Forelimb muscle (tissue), 1 donor: ENCODE measurements at places on chromosomes 3 and 15.
A peak's percentile ranks its signal among the peaks of the same experiment; 100 is the strongest.

GRCh38 chr3:155763870-155764463 lies 19.1 kb upstream of the PLCH1 start:
- no peak for DNase-seq

DNA sequence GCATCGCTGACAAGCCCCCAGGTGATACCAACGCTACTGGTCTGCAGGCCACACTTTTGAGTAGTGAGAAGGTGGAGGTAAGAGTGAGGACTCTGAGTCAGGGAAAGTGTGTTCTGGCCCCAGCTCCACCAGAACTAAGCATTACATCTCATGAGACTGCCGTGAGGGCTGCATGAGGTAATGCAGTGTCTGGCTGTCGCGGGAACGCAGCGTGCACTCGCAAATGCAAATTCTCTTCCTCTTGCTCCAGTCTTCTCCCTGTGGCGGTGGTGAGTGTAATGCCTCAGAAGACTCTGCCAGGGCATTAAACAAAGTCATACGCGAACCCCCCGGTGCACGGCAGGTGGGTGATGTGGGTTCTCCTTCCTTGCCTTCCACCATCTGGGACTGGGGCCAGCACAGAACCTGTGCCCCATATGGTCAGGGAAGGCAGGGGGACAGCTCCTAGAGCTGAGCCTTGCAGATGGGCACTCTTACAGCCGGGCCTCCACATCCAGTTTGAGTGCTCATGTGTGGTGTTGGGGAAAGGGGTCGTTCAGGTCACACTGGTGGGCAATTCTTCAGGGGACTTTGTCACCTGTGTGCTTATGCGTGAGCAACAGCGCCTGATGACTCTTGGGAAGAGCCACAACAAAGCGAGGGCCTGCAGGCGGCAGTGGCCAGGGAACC lies 175.8 kb downstream of the XXYLT1 start:
- no peak for DNase-seq

DNA sequence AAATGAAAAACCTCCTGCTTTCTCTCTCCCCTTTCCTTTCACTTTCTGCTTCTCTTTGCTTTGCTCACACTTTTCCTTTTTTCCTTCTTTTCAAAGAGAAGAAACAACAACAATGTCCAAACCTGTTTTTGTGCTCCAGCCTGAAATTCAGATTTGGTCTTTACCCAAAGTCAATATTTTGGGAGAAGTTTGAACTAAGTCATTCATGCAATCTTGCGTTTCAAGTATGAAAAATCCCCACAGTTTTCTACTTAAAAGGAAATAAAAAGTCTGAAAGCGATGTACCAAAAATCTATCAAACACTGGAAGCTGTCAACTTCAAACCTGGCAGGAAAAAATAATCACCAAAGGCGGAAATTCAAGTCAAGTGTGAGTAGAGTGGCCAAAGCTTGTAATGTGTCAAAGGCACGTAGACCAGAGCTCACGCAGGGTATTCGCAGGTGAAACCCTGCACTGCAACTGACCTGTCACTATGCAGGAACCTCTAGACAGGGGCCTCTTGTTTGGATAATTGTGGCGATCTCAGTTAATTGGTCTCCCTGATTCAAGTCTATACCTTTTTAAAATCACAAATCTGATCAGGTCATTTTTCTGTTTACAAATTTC lies 118.8 kb upstream of the GALNT15 start:
- no peak for DNase-seq

DNA sequence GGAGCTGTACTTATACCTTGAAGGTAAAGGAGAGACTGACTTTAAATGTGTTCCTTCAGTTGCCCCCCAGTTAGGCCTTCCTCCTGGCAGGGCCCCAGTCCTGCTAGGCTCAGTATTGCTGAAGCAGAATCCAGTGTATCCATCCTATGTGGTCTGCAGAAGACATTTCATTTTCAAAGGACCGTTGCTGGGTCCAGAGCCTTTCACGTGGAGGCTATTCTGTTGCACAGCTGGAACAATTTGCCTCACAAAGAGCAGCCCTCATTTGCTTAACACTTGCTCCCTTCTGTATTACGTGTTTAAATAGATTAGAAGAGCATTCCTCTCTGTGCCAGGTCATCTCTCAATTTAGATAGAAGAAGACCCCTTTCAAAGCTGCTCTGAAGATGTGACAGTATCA lies 78.9 kb upstream of the CFAP20DC start:
- no peak for DNase-seq

- DNase-seq, result no peak
Measured at GRCh38 chr3:194906229-194906629, 220.5 kb downstream of the FAM43A start.

DNA sequence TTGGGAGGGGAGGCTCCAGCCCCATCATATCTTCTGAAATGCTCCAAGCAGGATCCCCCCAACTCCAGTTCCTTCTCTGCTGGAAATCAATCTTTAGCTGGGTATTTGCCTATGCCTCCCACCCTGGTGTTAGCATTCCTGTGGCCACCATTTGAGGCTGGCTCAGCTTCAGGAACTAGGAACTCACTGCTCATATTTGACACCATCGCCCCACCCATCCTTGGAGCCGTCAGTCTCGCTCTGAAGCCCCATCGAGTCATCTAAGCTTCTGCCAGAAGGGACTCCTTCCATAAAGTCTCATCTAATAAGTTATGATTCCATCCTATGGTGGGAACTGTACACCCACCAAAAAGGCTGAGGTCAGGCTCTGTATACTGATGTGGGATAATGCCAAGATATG lies 26.4 kb downstream of the PRKCD start:
- no peak for DNase-seq

DNA sequence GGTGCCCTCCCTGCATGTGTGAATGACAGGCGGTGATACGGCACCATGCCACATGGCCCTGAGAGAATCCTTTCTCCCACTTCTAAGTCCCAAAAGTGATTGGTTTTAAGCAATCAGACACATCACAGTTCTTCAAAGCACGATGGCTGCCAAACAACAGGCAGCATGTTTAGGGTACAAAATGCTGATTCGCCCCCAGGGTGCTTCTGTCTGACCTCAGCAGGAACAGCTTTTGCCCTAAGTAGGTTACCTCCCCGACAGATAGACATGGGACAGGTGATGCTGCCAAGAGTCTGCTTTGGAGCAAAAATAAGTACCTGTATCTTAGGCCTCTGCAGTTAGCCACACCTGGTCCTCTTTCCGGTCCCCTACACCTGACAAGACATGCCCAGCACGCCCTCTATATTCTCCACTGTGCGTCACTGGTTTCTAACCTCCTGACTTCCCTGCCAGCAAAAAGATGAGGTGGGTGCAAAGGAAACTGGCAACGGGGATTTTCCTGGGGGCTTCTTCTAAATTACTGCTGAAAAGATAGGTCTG lies 549.8 kb downstream of the FOXP1 start:
- DNase-seq, result no peak

DNA sequence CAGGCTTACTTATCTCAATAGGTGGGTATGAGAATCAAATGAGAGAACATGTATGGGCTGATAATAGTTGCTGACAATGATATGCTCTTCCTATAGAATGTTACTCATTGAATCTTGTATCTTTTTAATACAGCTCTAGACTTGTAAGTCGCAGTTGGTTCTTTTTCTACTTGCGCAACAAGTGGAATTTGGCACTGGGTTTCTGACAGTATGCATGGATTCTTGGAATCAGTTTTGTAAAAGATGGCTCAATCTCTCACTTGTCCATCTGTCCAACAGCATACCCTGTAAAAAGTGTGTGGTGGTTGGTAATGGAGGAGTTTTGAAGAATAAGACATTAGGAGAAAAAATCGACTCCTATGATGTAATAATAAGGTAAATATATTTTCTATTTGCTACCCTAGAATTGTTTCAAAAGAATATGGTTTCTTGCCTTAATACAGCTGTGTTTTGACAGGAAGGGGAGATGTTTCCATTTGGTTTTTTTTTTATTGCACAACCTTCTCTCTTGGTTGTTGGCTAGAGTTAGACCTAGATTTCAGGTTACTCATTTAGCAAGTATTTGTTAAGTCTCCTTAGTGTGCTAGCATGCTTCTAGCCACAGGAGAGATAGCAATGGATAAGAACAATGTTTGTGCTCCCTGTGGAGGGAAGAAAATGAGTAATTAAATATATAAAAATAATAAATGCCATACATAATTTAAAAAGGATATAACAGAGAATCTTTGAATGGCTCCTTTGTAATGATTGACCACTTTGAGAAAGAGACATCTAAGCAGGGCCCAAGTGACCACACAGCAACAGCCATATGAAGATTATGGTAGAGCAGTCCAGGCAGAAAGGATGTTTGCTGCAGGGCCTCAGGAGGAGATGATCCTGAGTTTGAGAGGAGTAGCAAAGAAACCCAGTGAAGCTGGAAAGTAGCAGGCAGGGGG lies 21.8 kb downstream of the ST3GAL6 start:
- no peak for DNase-seq

DNA sequence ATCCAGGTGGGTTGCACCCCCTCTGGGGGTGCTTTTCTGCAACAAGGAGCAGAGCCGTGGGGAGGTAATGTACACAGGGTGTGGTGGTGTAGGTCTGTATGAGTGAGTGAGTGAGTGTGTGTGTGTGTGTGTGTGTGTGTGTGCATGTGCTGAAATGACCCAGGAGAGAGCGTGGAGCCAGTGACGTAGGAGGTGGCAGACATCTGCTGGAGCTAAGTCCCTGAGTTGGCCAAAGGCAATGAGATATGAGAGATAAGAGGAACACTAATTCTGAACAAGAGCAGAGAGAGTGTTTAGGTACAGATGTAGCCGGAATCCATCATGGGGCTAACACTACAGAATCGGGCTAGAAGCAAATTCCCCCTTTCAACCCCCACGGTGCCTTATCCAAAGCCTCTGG lies 27.6 kb downstream of the BDH1 start:
- DNase-seq, result no peak

DNA sequence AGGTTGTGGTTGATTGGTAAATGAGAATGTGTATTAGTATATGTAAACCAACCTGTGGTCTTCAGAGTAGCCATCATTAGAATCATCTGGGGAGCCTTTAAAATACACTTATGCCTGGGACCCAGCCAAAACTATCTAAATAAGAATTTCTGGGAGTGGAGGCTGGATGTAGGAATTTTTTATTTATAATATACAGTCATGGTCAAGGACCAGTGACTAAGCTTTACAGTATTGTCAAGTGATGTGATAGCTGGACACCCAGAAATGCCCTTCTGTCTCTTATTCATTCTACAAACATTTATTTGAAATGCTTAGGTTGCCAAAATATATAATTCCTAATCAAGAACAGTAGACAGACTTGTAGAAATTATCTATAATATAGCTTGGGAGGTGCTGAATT lies 132.2 kb downstream of the MBNL1 start:
- no peak for DNase-seq

- no peak for DNase-seq
Measured at GRCh38 chr3:43913036-43913948, 222.6 kb downstream of the ABHD5 start.

DNA sequence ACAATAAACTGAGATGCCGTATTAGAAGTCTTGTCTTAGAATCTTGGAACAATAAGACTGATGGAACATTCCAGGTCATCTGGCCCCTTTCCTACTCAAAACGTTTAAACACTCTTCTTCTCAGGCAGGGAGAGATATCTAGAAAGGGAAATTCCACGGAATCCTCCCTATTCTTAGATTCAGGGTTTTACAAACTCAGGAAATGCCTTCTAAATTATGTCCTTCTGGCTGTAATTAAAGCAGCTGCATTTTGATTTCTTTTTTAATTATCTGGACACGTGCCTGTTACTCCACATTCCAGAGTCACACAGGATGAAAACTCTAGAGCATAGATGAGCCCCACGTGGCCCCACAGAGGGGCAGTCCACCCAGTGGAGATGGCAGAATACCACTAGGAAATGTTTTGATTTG lies 41.5 kb upstream of the MTMR10 start:
- peak; percentile 6 for DNase-seq

- no peak for DNase-seq
Measured at GRCh38 chr15:61910839-61911369, 149.3 kb downstream of the VPS13C start.

GRCh38 chr3:192863091-192863420 lies 54.6 kb downstream of the MB21D2 start:
- no peak for DNase-seq

DNA sequence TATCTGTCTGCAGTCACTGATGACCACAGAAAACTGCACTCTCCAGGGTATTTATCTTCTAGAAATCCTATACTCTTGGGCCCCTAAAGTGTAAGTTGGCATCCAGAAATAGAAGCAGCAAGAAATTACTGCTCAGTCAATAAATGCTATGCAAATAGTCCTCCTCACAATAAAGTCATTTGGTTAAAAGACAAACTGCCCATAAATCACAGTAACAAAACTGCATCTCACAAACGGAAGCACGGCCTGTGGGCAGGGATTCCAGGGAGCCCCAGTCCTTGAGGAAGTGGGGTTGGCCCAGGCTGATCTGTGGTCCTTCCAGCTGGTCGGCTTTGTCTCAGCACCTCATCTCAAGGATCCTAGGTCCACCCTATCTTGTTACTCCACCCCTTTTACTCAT lies 29.7 kb upstream of the SPATA12 start:
- no peak for DNase-seq

GRCh38 chr3:87088430-87088992 lies 97.6 kb upstream of the VGLL3 start:
- no peak for DNase-seq

GRCh38 chr3:128430301-128430700 lies 36.4 kb downstream of the DNAJB8 start:
- DNase-seq, result no peak

DNA sequence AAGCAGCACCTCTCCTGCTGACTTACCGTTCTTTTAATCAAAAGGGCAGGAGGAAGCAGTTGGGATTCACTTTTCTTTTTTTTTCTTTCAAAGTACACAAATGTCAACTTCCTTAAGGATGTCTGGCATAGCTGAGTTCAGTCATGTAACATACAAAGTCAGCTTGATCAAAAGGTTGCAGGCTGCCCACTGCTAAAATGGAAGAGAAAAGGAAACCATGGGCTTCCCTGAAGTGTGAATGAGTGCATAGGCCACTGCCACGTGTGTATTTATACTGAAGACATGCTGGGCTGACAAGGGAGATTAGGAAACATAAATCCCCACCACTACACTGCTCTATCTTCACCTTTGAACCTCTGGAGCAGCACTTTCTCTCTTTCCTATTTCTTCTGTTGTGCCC lies 312.5 kb downstream of the TIGIT start:
- DNase-seq, result no peak

GRCh38 chr3:114207768-114208167 lies 28.9 kb upstream of the DRD3 start:
- no peak for DNase-seq

GRCh38 chr3:107822308-107822707 lies 268.5 kb downstream of the CD47 start:
- no peak for DNase-seq

DNA sequence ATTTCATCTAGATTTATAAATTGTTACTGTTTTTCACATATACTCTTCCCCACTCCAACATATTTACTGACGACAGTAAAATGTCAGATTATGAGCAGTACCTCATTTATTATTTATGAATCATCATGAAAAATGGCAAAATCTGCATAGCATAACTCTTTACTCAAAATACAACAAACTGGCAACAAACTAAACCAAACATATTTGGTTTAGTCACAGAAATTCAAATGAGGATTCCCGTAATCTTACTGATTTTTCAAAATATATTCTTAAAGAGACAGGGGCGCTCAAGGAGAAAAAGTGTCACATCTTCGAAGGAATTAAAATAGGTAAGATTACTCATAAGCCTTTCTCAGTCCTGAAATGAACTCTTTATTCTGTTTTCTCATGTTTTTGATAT lies 3.0 kb upstream of the GPR87 start:
- no peak for DNase-seq
